SK-N-MC (cell line): ENCODE measurements at places on chromosomes 5 and 9.

GRCh38 chr5:169657127-169657526, 20.1 kb downstream of the DOCK2 start:
- DNase-seq: no peak

DNA sequence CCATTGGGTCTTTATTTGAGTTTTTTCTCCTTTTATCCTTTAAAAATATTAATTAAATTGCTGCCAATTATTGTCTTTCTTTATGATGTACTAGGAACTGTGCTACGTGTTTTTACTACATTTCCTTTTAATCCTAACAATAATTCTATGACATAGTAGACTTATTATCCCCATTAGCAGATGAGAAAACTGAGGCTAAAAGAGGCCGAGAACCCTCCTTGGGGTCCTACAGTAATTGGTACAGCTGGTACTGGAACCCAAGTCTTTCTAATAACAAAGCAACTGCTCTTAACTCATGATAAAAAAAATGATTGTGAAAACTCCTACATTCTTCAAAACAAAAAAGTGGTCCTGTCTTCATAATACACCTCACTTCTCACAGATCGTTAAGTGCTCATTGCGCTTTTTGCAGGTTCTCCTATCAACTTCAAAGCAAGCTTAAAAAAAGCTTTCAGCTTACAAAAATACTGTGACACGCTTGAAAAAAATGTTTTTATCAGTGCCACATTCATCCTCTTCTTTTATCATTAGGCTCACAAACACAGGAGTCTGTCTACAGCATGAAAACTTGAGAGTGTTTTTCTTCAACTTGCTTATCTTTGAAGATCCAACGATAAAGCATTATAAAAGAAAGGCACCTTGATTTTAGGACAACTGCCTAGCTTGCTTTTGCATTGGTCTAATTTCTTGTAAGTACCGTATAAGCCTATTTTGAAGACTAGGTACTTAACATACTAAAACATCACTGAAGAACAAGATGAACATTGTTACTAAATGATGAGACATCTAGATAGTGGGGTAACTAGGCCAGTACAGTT, 32.4 kb downstream of the FYB1 start:
- no peak for DNase-seq

DNA sequence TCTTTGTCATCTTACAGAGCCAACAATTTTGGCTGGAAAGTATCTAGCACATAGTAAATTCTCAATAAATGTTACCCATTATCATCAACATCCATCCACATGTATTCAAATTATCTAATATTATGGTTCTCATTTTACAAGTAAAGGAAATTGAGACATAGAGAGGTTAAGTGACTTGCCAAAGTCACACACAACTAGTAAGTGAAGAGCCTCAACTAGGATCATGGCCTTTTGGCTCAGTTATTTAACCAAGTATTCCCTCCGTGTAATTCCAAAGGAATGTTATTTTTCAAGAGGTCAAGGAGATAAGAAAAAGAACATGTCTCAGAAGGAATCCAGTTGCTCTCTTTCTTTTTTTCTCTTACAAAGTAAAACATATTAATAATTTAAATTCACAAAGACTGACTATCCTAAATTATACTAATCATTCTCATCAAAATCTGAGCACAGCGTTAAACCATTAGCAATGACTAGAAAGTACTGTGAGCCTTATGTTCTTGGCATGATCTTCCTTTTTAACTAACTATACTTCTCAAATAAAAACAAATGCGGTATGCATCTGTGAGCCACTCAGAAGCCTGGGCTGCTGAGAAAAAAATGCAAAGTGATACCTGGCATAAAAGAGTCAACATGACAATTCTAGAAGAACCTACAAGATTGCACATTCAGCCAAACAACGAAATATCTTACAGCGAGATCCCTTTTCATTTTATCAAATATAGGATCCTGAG, 350.9 kb downstream of the GLIS3 start:
- no peak for DNase-seq

DNA sequence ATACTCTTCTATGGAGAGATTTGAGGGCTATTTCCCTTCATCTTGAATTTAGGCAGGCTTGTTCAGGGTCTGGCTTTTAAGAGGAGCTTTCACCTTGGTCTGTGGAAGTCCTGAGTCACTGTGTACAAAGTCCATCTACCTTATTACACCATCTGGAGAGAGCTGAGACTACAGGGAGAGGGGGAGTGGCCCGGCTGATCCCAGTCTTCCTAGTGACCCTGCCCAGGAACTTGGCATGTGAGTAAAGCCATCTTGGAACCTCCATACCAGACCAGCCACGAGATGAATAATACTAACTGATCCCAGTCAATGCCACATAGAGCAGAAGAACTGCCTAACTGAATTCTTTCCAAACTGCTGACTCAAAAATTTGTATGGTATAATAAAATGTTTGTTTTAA, 8.4 kb upstream of the IL6ST start:
- no peak for DNase-seq

- DNase-seq: no peak
Observed at GRCh38 chr9:22169727-22170503, 160.8 kb upstream of the CDKN2B start.

- no peak for DNase-seq
Observed at GRCh38 chr5:56376128-56376527, 143.0 kb upstream of the ANKRD55 start.

DNA sequence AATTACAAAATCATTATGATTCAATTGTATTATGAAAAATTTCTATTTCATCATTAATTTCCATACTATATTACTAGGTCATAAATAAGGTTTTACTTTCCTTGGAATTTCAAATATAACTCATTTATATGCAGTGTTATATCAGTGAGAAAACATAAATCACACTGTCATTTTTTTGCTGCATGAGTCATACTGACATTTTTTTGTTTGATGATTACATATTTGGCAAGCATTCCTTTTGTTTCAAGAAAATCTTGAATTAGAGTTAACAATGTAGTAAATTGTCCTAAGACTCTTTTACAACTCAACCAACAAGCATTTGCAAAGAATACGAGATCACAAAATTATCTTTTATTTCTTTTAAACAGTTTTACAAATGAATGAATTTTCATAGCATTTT, 298.4 kb upstream of the SEMA6A start:
- DNase-seq: no peak

- DNase-seq: no peak
Observed at GRCh38 chr5:13831351-13831750, 113.1 kb downstream of the DNAH5 start.

GRCh38 chr5:168721002-168721753, 142.0 kb upstream of the PANK3 start:
- DNase-seq: no peak

- no peak for DNase-seq
Observed at GRCh38 chr5:122120957-122121356, 8.4 kb upstream of the ZNF474 start.

DNA sequence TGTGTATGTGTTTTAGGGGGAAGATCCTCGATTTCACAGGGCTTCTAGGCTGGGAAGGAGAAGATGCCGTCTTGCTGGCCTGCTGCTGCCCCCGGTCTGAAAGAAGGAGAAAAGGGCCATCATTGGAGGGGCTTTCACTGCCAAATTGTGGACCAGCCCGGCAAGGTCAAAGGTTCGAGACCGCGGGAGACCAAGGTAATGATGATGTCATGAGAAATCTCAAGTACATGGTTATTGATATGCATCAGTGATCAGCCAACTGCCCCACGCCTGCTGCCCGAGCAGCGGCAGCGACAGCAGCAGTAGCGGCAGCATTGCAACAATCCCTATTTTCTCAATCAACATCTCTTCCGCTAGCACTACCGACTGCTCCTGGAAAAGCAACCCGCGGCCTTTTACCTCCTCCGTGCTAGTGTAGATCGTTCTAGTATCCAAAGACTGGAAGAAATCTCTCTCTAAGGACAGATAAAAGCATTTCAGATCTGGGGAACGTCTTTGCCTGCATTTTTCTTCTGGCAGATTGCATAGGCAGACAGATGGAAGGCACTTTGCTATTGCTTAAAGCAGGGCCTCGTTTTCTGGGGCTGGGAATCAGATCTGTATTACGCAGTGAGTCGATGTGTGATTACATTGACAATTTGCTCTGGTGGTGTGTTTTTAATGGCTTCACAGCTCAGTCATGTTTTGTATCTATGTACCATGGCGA, 215.3 kb downstream of the MEF2C start:
- no peak for DNase-seq

GRCh38 chr5:164518067-164518740, 1012.8 kb downstream of the MAT2B start:
- DNase-seq: peak; percentile 48

DNA sequence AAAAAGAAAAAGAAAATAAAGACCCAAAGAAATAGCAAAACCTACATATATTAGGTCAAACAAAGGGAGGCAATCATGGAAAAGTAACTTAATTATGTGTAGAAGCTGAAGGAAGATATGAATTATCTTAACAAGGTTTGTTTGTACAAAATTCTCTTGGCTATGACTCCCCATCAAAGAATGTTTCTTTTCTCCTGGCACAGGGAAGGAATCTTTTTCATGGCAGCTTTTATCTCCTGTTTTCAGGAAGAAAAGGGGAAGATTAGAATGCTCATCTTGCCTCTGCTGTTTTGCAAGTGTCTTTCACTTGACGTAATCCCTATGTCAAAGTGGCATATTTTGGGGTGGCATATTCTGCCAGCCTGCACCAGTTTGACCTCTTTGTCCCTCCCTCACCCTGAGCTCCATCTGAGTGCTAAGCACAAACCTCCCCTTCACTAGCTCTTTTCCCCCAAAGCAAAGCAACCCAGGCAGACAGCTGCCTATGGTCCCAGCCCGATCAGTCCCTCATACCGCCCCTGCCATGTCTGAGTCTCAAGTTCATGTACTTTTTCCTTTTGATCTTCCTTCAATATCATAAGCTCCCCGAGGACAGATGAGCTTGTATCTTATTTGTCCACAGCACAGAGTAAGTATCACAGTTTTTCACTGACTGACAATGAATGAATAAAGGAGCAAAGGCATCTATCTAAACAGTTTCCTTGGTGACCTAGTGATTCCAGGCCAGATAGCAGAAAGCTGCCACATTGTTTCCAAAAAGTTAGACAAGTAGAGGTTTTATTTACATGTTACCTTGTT, 242.8 kb upstream of the ANKRD55 start:
- no peak for DNase-seq

DNA sequence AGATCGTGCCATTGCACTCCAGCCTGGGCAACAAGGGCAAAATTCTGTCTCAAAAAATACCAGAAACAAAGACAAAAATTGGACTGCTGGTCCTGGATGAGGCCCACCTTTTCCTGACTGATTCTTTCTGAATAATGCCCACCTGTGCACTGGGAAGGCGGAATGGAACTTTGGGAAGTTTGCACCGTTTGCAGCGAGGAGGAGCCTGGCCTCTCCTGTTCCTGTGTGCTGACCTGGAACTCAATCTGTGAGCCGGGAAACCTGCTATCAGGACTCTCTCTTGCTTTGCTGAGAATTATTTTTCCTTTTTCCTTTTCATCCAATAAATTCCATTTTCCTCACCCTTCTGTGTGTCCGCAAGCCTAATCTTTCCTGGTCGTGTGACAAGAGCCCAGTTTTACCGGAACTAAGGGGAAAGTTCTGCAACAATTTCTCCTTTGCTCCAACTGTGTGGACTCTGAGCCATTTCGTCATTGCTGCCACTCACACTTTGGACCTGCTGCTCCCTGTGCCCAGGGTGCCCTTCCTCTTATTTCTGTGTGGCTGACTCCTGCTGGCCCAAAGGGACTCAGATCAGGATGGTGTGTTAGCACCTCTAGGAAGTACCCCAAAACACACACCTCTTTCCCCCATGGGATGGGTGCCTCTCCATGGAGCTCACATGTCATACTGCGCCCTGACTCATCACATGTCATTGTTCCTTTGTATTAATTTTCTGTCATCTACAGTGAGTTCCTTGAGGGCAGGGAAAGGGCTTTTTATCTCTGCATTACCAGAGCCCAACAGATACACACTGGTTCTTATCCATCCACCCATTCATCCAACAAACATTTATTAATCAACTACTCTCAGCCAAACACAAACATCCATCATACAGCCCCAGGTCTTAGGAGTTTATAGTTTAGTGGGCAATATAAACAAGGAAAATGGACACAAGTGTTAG, 4.7 kb upstream of the GLRX start:
- no peak for DNase-seq

DNA sequence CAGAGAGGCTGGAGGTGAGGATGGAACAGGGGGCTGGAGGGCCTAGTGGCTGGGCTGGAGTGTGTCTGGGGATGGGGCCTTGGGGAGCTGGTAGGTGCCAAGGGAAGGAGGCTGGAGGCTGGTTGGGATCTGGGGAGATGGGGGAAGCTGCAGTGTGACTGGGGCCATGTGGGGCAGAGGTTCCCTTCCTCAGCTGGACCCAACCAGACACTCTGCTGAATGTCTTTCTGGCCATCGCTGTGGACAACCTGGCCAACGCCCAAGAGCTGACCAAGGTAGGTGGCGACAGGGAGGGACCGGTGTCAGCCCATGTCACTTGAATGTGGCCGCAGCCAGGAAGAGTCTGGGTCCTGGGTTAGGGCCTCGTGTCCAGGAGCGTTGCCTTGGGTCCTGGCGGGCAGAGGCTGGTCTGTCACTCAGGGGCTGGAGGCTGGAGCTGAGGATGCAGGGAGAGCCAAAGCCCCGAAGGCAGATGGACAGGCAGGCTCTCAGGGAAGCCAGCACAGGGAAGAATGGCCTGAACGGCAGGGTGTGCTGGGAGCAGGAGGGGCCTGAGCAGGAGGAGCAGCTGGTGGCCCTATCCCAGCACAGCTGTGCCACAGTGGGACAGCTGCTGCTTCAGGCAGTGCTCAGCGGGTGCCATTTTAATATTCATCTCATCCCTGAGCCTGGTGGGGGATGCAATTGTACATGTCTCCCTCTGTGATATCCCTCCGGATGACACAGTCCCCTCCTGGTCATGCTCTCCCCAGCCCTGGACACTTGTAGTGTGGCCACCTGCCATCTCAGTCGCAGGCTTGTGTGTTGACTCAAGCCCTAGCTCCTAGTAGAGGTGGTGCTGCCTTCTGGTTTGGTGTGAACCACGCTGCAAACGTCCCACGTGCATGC, 132.5 kb downstream of the CACNA1B start:
- DNase-seq: no peak

- no peak for DNase-seq
Observed at GRCh38 chr9:105959531-105959930, 265.2 kb downstream of the TMEM38B start.

DNA sequence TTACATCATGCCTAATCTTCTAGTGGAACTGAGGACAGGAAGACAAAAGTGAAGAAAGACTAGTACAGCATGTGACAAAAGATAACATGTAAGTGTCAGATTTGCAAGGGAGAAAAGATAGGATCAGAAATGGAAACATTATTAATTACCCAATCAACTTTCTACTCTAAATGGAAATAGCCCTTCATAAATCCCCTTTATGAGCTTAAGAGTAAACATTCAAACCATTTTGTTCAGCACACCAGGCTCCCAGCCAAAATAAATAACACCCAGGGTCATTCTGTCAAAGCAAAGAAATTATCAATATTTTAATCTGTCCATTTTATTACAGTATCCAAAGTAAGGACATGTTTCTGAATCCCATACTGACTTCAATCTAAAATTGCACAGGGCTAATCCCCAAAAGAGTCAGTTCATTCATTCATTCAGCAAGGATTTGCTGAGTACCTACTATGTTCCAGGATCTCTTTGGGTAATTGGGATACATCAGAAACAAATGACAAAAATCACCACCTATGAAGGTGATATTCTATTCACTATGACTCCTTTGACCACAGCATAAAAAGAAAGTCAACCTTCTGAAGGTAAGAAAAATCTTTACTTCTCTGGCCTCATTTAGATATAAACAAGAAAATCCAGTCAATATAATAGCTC, 5.3 kb downstream of the PRELID2 start:
- no peak for DNase-seq
